Activated CD4-positive, CD25-positive, alpha-beta regulatory T cell (primary cell): ENCODE measurements at places on chromosomes 16 and 17.

DNA sequence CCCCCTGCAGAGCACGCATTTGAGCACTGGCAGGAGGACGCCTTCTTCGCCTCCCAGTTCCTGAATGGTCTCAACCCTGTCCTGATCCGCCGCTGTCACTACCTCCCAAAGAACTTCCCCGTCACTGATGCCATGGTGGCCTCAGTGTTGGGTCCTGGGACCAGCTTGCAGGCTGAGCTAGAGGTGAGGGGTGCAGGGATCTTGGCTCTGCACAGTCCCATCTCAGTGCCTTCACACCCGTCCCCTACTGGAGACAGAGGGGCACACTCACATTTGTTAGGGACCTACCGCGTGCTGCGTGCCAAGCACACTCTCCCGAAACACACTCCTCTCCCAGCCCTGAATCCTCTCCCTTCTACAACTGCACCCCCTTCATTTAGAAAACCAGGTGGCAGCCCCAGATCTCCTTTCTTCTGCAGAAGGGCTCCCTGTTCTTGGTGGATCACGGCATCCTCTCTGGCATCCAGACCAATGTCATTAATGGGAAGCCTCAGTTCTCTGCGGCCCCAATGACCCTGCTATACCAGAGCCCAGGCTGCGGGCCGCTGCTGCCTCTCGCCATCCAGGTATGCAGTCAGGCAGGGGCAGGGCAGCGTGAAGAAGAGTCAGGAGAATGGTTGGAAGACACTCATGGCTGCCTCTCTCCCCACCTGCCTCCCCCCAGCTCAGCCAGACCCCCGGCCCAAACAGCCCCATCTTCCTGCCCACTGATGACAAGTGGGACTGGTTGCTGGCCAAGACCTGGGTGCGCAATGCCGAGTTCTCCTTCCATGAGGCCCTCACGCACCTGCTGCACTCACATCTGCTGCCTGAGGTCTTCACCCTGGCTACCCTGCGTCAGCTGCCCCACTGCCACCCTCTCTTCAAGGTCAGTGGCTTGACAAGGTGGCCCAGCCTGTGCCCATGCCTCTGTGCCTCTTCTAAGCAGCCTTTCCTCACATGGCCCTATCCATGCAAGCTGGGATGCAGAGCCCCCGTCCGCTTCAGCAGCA lies 6.3 kb downstream of the ALOX15B start:
- DNase-seq, result no peak

DNA sequence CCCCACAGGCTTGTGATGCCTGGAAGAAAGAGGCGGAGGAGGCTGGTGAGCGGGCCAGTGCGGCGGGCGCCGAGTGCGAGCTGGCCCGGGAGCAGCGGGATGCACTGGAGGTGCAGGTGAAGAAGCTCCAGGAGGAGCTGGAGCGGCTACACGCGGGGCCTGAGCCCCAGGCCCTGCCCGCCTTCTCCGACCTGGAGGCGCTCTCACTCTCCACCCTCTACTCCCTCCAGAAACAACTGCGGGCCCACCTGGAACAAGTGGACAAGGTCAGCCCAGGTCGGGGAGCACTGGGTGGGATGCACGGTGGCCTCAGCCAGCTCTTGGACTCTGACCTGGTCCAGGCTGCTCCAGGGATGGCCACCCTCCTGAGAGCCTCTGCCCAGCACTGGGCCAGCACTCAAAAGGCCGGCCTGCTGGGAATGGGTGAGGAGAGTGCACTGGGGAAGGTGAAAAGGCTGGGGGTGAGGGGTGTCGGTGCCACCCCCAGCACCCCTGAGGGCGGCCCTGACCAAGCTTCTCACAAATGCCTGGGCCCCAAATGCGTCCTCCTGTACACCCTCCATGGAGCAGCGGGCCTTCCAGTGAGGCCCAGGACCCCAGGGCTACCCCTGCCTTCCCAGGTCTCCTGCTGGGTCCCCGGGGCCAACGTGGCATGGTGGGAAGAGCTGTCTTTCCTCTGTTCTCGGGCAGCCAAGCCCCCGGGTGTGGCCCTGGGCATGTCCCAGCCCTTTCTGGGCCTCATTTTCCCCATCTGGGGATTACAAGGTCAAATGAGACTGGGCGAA lies 20.8 kb downstream of the UNC13D start:
- DNase-seq, result no peak

DNA sequence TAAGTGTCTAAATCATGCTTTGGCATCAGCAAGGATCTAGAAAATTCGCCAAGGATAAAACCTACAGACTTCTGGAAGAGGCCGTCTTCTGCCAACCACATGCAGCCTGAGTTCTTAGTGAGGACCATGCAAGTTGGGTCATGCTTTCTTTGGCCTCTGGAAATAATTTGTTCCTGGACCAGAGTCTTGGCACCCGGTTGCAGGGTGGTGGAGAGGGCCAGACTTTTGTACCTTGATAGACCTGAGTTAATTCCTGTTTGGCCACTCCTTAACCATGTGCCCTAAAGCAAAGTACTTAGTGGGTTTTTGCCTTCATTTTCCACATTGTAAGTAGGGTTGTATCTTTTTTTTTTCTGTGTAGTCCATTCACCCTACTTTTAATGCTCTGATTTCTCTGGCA lies 283.4 kb upstream of the IRX5 start:
- no peak for DNase-seq

DNA sequence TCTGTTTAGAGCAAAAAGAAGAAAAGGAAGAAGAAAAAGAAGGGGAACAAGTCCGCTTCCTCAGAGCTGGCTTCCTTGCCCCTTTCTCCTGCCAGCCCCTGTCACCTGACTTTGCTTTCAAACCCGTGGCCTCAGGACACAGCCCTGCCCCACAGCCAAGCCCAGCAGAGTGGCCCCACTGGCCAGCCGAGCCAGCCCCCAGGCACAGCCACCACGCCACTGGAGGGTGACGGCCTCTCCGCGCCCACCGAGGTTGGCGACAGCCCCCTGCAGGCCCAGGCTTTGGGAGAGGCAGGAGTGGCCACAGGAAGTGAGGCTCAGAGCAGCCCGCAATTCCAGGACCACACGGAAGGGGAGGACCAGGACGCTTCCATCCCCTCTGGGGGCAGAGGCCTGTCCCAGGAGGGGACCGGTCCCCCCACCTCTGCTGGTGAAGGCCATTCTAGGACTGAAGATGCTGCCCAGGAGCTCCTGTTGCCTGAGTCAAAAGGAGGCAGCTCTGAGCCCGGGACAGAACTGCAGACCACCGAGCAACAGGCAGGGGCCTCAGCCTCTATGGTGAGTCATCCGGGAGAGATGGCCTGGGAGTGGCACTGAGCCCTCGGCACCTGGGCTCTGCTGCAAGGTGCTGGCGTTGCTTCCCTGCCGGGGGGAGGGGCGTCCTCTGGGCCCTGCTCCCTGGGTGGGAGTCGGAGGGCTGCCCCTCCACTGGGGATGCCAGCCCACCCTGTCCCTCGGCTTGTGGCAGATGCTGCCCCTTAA lies 27.3 kb downstream of the RNF213 start:
- no peak for DNase-seq

DNA sequence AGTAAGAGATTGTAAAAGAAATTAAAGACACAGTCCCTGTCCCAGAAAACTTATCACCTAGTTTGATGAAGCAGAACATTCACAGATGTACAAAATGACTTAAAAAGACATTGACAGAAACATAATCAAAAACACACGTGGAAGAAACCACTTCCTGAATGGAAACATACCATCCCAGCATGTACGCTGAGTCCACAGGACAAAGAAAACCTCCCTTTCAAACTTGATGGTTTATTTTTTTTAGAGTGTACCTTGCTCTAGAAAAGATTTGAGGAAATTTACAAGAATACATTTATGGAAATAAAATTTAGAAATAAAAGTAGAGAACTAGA lies 140.9 kb downstream of the PMP22 start:
- no peak for DNase-seq

DNA sequence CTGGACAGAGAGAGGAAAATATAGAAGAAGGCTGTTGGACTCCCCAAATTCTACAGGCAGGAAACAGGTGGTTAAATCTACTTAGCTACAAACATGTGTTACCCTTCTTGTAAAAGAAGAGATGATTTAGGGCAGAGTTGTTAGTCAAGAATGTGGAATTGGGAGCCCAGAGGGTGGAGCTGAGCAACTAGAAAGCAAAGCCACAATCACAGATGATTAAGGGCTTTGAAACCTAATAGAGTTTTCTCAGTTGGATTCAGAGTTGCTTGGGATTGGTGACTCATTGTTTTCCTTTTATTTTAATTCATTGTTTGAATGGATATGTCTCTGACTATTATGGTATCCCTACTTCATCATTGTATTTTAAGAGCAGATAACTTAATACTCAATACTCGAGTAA lies 6.2 kb downstream of the ACSM5 start:
- DNase-seq, result no peak

- DNase-seq, result no peak
Measured at GRCh38 chr17:48102043-48102750, 919 bp upstream of the CBX1 start.

- DNase-seq, result no peak
Measured at GRCh38 chr17:50559674-50560184, 786 bp upstream of the CACNA1G start.

DNA sequence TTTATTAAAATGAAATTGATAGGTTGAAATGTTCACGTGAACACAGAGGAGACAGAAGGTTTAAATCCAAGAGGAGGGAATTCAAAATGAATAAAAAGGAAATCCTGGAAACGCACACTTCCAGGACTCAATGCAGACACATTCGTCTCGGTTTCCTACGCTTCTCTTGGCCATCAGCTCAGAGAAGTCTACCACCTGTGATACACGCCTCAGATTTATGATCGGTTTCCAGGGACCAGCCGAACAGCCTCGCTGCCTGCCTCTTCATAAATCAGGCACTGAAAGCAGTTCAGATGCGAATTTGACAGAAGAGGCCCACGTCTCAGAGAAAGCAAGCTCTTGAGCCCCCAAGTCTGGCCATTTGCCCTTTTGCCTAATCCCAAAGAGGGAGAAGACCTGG lies 125.5 kb upstream of the IRX3 start:
- DNase-seq, result no peak

- DNase-seq, result no peak
Measured at GRCh38 chr17:3693829-3694231, 2.1 kb downstream of the P2RX5 start.

GRCh38 chr16:3068487-3068886 lies 3.0 kb downstream of the IL32 start:
- no peak for DNase-seq

- no peak for DNase-seq
Measured at GRCh38 chr17:67831268-67831667, 6.0 kb downstream of the BPTF start.

DNA sequence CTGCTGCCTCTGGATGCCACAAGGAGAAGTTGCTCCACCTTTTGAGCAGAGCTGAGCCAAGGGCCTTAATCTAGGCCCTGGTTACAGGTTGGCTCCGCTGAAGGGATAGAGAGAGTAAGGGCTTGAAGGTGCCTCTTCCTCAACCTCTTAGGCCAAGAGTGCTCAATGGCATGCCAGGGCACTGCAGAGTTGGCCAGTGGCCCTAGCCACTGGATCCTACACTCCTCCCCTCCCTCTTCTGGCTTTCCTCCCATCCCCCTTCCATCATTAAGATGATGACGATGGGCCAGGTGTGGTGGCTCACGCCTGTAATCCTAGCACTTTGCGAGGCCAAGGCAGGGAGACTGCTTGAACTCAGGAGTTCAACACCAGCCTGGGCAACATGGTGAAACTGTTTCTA lies 50.5 kb downstream of the MYO18A start:
- DNase-seq, result no peak

DNA sequence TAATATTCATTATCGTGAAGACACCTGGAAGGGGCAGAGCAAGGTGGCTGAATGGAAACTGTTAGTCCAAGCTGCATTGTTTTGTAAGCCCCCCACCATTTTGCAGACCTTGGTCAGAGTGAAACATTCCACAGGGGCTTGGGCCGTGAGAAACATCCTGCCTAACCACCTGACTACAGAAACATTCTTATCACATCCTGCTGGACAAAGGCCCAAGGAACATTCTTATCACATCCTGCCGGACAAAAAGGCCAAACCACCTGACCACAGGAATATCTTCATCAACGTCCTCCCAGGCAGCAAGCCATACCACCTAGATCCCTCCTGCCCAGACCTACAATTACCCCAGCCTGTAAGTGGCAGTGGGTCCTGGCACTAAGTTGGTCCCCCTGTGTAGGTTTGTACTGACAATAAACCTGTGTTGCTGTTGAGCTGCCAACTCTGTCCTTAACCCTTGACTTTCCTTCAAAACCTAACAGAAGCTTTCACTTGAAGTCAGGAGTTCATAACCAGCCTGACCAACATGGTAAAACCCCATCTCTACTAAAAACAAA lies 19.6 kb downstream of the ATF7IP2 start:
- DNase-seq, result no peak

- DNase-seq, result no peak
Measured at GRCh38 chr16:11711662-11712061, 31.0 kb downstream of the TXNDC11 start.
